ENCODE measurements at places on chromosomes 7 and 10.

DNA sequence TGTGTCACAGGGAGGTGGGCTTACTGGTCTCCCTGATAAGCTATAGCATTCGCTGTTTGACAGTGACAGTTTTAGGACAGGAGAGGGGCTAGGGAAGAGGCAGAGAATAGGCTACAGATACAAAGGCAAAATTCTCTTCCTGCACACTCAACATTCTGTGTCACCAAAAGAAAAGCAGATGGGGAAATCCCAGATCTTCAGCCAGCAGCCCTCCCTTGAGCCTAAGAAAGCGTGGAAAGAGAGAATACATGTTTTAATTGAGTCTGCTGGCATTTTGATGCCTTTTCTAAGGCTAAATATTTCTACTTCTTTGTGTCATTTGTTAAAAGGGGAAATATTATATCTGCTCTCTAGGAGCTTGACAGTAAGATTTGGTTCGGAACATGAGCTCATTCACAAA lies 247.0 kb downstream of the TRIL start:
- no peak for DNase-seq

DNA sequence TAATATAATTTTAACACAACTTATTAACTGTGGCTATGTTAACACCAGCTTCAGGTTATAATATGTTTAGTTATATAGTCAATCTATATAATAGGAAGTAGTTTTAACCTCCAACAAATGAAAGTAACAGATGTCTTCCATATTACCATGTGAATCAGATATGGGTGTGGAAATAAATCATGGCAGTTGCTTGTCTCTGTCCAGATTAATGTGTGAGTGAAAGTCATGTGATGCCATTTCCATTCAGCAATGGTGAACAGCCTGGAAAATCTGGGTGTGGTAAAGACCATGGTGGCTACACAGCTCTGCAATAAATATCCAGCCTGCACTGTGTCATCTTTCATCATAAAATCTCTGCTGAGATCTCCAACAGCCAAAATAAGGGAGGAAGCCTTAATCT lies 27.8 kb downstream of the HEPACAM2 start:
- DNase-seq, result no peak

GRCh38 chr10:2023687-2024086 lies 286.4 kb upstream of the ADARB2 start:
- no peak for DNase-seq

GRCh38 chr10:70130878-70131559 lies 1.6 kb downstream of the AIFM2 start:
- DNase-seq, result no peak

Data from mesothelial cell of epicardium (in vitro differentiated cells).